ENCODE measurements at places on chromosomes 13 and 19.

- DNase-seq, result no peak
These were observed 26.1 kb downstream of the RFPL4AL1 start for GRCh38 chr19:55795021-55795420.

- DNase-seq, result no peak
These were observed 11.9 kb upstream of the PLAUR start for GRCh38 chr19:43681821-43682220.

DNA sequence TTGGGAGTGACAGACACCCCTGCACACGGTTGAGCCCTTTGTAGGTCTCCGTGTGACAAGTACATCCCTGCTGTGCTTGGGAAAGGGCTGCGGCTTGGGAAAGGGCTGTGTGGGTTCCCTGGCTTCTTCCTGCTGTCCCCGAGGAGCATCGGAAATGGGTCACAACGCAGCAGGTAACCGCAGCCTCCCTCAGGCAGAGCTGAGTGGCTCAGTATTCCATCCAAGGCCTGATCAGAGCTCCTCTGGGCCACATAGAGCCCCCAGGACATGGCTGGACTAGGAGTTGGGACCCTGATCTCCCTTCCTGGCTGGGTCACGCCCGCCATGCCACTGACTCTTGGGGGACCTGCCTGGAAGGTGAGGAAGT lies 16.3 kb downstream of the TECR start:
- no peak for DNase-seq

- DNase-seq, result no peak
These were observed 326.2 kb downstream of the UQCRFS1 start for GRCh38 chr19:28886708-28887107.

- no peak for DNase-seq
These were observed 66.3 kb upstream of the MCF2L start for GRCh38 chr13:112902669-112903068.

DNA sequence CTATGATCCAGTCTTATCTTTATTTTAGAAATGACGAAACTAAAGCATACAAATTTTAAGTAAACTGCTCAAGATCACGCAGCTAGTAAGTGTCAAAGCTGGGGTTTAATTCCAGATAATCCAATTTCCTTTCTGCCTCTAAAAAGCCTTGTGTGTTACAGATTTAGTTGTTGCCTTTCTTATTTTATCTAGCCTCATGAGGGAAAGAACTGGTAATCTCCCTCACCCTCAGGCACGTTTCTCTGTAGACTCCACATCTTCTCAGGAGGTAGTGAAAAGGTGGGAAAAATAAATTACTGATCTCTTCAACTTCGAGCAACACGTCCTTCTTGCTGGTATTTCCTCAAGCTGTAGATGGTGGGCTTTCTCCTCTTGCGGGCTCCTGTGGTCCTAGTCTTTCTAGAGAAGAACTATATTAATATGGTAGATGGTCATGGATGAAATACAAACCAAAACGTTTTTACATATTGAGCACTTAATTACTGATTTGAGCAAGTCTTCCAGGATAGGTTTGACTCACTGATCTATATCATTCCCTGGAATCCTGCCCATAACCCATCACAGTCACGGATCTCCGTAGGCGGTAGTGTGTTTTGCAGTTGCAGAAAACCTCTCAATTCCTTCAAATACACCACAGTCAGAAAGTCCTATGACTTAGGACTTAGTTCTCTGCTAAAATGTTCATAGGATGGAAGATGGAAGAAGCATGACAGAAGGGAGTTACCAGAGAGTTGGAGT lies 519.5 kb downstream of the DCT start:
- DNase-seq, result no peak

- DNase-seq, result no peak
These were observed 60.3 kb downstream of the CRYL1 start for GRCh38 chr13:20465218-20465879.

GRCh38 chr19:54319049-54319448 lies 6.1 kb upstream of the LILRA5 start:
- DNase-seq, result no peak

DNA sequence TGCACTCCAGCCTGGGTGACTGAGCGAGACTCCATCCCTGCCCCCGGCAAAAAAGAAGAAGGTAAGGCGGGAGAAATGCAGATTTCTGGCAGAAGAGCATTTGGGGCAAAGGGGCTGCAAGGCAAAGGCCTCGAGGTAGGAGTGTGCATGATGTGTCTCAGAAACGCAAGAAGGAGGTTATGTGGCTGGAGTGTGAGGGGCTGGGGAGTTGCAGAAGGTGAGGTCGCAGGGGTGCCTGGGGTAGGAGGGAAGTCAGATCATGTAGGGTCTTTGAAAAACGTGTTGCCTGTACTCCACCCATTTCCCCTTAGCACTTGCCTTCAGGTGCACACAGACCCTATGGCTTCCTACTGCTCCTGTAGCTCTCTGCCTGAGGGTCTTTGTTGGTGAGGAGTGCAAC lies 29.9 kb downstream of the KCTD15 start:
- DNase-seq, result no peak

- no peak for DNase-seq
These were observed 4.2 kb upstream of the ZIC2 start for GRCh38 chr13:99977334-99977911.

GRCh38 chr13:82062772-82063171 lies 1721.8 kb upstream of the SPRY2 start:
- no peak for DNase-seq

DNA sequence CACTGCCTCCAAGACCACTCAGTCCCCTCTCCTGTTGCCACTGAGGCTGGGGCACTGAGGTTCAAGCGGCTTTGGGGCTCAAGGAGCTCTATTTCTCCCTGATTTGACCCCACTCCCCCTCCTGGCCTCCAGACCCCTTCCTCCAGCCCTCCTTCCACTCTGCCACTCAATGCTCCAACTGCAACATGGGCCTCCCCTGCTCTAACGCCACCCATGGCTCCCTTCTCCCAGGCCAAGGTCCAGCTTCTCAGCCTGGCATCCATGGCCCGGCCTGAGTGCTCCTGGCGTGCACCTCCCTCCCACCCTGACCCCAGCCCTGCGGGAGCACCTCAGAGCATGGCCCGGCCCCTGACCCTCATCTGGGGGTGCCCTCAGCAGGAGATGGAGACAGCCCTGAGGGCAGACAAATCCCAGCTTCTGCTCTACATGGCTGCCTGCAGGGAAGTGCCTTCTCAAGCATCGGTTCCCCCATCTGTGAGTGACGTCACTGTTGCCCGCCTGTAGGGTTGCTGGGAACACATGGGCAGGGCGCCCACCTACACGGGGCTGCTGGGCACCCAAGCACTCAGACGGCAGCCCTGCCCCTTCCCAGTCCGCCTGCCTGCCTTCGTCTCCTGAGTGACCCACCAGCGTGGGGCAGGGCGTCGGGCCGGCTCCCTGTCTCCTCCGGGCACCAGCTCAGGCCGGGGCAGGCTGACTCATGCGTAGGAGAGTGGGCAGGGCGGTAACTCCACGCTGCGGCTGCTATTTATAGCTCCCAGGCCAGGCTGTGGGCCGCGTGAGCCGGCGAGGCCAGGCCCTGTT lies 1.6 kb upstream of the DIRAS1 start:
- no peak for DNase-seq

- no peak for DNase-seq
These were observed 597.5 kb upstream of the MIR17HG start for GRCh38 chr13:90750021-90750420.

DNA sequence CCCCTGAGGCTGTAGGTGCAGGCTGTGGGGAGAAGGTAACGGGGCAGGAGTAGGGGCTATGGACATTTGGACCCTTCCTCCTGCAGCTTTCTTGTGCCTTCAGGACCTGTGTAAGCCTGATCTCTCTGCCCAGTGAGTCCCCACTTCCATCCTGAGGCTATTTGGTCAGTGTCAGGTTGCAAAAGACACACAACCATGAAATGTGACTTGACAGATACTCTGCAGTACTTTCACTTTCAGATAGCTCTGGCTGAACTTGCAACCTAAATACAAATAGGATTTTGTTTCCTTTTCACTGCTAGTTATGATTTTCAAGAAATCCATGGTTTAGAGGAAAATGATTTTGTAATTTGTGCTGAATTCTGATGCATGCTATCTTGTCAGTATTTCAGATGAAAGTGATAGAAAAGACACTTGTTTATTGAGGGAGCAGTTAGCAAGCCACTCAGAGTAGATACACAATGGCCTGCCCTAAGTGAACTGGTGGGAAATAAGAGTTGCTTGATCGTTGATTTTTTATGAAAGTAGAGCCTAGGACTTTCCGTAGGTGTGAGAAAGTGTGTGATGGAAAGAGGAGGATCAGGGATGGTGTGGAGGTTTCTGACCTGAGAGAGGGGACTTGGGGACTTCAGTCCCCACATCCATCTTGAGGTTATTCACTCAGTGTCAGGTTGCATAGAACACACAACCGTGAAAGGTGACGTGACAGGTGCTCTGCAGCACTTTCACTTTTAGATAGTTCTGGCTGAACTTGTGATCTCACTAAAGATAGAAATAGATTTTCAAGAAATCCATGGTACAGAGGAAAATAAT lies 18.1 kb upstream of the EID2 start:
- no peak for DNase-seq

DNA sequence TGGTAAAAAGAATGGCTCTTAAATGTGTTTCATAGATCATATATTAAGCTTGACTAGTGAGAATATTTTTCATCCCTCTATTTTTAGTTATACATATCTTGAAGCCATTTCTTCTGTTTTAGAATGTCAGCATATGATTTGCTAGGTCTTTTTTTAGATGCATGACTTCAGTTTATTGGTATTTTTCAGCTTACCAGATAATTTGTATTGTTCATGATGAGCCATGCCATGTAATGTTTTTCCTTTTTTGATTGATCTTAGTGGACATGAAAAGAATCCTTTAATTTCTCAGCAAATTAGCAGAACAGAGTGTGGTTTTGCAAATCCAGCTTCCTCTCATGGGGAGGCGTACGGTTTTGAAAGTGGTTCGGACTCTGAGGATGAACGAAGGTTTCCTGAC lies 168.5 kb downstream of the LMO7 start:
- no peak for DNase-seq

GRCh38 chr13:41562541-41563178 lies 105.3 kb downstream of the RGCC start:
- no peak for DNase-seq

GRCh38 chr13:77865622-77866021 lies 53.0 kb downstream of the EDNRB start:
- DNase-seq, result no peak

GRCh38 chr19:33085570-33086128 lies 4.7 kb downstream of the GPATCH1 start:
- DNase-seq, result peak; percentile 55

GRCh38 chr19:47518139-47518538 lies 3.3 kb upstream of the NAPA start:
- DNase-seq, result no peak

DNA sequence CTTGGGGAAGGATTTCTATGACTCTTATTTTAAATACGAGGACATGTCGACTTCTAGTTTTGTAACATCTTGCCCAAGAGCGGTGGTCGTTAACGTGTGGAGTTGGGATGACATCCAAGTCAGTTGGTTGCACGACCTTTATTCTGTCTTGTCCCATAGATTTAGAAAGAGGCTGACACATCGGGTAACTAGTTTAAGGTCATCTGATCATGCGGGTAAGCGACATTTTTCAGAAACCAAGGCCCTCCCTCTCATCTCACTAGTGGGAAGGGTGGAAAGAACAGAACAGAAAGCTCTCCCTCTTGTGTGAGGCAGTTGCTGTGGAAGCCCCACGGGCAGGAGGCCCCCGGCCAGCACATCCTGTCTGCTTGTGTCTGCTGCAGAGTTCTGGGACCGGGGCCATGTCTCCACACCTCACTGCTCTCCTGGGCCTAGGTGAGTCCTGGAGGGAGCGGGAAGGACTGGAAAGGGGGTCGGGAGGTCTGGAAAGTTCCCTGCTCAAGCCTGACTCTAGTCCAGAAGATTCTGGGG lies at the start of gene LAIR2:
TSS of gene LAIR2 (plus strand) at position 314 of the 531 bp plus-strand sequence. CDS start at position 402, 88 bp downstream.
- no peak for DNase-seq

- DNase-seq, result no peak
These were observed 14.2 kb upstream of the PGLS start for GRCh38 chr19:17497149-17497798.

DNA sequence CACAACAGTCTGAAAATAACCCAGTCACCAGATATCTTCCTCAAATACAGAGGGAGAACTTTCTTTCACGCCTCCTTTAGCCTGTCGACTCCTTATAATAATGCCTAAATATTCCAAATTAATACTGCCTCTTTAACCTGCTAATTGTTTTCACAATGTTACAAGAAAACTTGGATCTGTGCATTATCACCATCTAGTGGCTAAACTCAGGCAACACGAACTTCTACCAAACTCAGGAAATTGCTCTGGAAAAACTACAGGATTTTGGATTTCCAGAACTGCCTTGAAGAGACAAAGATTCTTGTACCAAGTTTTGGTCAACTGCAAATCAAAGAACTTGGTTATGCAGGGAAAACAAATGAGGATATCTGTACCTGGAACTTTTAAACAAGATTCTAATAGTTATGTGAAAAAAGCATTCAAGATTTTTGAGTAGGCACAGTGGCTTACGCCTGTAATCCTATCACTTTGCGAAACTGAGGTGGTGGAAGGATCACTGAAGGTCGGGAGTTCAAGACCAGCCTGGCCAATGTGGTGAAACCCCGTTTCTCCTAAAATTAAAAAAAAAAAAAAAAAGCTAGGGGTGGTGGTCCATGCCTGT lies 10.8 kb downstream of the CLN5 start:
- no peak for DNase-seq

- DNase-seq, result no peak
These were observed 48.1 kb downstream of the ZNF93 start for GRCh38 chr19:19948800-19949199.

- DNase-seq, result no peak
These were observed 38.6 kb downstream of the TNFRSF19 start for GRCh38 chr13:23608701-23609413.

DNA sequence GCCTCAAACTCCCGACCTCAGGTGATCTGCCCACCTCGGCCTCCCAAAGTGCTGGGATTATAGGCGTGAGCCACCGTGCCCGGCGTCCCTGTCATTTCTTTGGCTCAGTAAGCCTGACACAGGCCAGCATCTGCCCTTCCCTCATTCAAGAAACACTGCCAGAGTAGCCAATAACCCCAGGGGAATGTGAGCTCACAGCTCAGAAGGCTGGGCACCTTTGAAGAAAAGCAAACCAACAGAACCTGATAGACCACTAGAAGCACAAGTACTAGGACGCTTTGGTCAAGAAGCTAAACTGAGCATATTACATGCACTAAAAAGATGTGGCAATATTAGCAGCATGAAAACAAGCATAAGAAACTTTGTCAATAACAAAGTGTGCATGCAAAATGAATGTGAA lies 14.2 kb downstream of the SIGLEC5 start:
- DNase-seq, result no peak

DNA sequence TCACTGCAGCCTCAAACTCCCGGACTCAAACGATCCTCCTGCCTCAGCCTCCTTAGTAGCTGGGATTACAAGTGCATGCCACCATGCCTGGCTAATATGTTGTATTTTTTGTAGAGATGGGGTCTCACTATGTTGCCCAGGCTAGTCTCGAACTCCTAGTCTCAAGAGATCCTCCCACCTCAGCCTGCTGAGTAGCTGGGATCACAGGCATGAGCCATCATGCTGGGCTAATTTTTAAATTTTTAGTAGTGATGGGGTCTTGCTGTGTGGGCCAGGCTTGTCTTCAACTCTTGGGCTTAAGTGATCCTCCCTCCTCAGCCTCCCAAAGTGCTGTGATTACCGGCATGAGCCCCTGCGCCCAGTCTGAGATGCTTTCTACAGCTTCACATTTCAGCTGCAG lies 15.3 kb downstream of the ATCAY start:
- no peak for DNase-seq

GRCh38 chr19:13684021-13684420 lies 80.3 kb upstream of the MRI1 start:
- DNase-seq, result no peak

- no peak for DNase-seq
These were observed 48.9 kb upstream of the PABPC3 start for GRCh38 chr13:25046985-25047511.

Data from cerebellar nuclear complex (tissue), 1 donor.